HFFc6 (cell line): ENCODE measurements at places on chromosomes 12 and 14.

DNA sequence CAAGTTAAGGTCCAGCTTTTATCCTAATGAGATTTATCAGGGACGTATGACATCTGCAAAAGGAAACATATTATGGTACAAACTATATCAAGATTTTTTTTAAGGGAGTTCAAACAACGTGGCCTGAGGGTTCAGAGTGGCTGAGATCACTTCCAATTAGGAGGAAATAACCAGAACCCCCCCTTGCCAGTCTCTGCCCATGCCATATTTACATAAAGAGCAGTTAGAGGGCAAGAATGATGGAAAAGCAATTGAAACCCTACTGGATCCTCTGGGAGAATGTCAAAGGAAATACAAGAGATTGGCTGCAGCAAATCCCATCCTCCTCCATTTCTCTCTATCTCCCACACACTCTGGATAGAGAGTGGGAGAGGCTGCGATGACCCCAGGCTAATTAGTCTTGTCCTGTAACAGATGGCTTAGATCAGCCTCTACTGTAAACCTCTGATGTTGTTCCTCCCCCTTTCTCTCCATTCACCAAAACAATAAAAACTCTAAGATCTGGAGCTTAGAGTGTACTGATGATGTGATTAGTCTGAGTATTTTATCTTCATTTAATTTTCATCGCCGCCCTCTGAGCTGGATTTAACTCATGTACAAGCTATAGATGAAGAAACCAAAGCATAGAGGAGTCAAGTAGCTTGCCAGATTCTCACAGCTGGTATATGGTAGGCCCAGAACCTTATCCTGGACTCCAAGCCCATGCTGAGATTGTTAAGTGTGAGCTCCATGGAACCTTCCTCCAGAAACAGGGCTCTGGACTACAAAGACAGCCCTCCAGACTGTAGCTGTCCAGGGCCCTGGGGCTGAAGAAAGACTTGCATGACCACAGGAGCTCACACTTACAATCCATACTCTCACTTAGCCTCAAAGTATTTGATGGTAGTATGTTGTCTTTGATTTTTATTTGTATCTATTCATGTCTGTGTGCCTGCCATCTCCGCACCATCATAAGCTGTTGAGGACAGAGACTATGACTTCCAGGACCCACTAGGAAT lies 54.1 kb upstream of the GNG2 start:
- no peak for DNase-seq

- peak; percentile 76 for DNase-seq
These were observed 62.3 kb downstream of the PTPN21 start for GRCh38 chr14:88492272-88493089.

DNA sequence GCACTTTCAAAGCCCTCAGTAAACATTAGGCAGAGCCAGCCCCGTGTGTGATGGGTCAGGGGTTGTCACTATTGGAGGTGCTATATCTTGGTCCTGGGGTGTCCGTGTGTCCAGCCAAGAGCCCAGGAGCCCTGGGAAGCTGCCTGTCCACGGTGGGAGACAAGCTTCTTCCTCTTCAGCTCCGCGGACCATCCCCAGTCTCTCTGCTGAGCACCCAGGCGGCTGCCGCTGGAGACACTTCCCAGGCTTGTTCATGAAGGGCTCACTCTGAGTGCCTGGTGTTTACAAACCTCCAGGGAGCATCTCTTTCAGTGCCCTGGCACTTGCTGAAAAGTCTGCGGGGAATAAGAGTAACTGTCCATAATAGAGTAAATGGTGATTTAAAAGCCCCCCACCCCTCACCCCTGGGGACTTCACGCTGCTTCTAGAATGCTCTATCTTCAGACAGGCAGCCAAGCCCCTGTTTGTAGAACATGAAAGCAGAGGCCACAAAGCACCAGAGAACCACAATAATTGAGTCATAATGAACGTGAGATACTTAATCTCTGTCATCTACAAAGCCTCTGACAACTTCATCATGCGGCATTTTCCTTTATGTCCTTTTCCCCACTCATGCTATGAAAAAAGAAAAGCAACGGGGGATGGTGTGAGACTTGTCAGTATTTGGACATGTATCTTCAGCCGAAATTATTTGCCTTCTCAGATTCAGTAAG lies 178.6 kb downstream of the TMEM132C start:
- DNase-seq, result no peak

DNA sequence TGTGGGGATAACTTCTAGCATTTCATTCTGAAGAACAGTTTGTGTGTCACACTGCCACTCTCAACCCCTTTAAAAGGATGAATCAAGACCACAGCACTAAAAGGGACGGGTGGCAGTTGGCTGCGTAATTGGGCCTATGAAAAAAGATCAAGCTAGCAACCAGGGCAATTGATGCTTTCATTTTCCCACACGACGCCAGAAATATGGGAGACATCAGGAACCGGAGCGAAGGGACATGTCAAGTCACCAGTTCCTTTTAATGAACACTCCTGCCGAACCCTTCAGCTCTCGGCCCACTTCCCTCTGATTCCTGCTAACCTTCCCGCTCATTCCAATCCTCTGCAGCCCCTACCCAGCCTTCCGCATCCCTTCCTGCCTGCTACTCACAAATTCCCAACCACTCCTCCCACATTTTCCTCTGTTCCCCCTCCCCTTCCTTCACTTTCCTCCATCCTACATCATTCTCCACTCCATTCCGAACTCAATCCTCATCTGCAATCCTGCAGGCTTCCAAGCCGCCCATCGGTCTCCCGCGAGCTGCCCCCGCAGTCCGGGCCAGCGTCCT lies 753 bp downstream of the CSRNP2 start:
- peak; percentile 48 for DNase-seq

DNA sequence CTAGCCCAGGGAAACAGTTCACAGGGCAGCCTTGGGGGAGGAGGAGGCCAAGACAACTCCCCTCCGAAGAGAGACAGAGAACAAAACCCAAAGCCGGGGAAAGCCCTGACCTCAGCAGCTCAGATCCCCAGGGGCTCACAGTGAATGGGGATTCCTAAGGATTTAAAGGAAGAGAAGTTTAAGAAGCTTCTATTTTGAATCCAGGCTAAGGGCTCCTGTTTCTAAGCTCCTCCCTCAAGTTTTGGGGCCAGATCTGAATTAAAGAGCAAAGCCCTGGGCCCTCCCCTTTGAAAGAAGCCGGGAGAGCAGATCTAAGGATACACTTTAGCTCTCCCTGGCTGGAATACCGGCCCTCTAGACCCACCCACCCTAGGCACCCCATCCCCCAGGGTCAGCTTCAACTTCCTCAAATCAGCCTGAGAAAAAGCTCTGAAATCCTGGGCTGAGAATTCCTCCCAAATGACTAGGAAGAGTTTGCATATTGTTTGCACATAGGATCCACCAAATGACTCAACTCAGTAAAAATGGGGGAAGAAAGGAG lies 3.9 kb downstream of the KDM2B start:
- peak; percentile 91 for DNase-seq

- no peak for DNase-seq
These were observed 71.6 kb downstream of the ASCL1 start for GRCh38 chr12:103028881-103029639.

DNA sequence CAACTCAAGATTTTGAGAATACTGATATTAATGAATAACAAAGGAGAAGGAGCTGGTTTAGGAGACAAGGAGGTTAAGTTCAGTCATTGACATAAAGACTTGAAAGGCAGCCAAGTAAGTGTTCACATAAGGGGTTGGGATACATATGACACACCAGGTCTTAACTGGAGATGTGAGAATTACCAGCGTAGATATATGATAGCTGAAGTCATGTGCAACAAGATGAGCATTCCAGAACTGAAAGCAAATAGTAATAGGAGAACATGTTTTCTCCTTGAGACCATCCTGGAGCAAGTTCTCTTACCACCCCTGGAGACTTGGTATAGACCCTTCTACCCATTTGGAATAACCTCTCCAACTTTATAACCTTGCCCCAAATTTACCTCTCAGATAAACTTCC lies 43.3 kb upstream of the NPFF start:
- peak; percentile 42 for DNase-seq

GRCh38 chr12:2791089-2791488 lies 3.7 kb upstream of the FKBP4 start:
- DNase-seq, result no peak

GRCh38 chr14:70616646-70617045 lies 16.2 kb upstream of the MED6 start:
- DNase-seq, result no peak

- no peak for DNase-seq
These were observed 368.1 kb upstream of the FOXG1 start for GRCh38 chr14:28398506-28398905.

DNA sequence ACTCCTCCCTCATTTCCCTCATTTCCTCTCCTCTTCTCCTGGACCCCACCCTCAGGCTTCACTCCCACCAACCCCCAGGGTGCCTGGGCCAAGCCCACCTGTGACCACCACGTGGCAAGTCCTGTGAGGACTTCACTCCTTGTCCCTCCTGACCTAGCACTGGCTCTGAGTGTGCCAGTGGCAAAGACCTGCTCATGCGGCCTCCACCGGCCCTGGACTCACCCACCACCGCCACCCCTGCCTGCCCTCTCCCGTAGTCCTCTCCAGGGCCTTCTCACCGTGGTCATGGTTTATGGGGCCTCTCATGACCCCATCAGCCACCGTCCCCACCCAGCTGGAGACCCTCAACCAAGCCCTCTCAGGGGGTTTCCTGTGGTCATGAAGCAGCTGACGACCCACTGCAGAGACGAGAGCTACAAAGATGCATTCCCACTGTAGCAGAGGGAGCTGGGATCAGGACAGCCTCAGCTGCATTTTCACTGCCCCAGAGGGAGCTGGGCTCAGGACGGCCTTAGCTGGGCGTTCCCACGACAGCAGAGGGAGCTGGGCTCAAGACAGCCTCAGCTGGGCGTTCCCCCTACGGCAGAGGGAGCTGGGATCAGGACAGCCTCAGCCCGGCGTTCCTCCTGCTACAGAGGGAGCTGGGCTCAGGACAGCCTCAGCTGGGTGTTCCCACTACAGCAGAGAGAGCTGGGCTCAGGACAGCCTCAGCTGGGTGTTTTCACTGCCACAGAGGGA lies 3.2 kb upstream of the C14orf180 start:
- no peak for DNase-seq

GRCh38 chr12:101086490-101087135 lies 123.4 kb downstream of the SLC5A8 start:
- DNase-seq, result no peak

GRCh38 chr14:21455592-21455911 lies 371 bp downstream of the CHD8 start:
- peak; percentile 25 for DNase-seq

DNA sequence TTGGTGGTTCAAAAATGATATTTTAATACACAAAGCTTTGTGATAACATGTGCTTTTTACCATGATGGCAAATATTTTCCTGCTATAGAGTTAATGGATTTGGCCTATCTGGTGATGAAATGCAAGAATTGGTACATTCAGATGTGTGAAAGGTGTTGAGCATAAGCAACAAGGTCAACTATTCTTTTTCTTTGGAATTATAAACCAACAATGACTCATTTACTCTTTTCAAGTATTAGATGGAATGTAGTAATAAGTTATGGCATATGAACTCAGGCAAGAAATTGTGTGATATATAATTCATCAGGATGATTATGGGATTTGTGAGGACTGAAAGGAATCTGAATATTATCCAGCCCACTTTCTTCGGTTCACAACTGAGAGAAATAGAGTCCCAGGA lies 471.4 kb downstream of the ETNK1 start:
- DNase-seq, result no peak

DNA sequence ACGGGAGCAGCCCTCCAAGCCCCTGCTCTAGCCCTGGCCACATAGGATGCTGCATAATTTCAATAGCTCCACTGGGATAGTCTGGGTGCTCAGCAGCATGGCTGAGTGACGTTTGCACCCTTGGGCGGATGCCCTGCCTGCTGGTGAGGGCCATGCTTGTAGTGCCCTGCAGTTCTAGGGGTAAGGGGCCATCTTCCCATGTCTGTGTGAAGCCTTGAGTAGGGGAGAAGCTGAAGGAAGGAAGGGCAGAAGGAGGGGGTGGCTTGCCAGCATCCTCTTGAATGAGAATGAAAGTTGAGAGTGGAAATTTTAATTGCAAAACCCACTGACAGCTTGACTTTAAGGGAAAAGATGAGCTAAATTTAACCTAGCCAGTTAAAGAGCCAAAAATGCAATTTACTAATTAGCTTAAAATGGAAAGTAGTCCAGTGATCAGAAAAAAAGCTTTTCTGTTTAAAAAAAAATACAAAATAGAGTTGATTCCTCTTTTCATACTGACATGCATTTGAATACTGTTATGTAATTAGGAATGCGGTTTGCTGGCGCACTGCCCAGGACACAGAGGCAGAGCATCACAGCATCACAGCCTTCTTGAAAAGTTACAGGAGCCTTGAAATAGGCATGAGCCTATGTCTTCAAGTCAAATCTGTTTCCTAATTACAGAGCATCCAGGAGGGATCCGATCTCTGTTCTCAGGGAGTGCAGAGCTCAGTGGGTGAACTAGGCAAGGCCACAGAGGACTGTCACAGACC lies 18.5 kb upstream of the EML1 start:
- DNase-seq, result no peak

DNA sequence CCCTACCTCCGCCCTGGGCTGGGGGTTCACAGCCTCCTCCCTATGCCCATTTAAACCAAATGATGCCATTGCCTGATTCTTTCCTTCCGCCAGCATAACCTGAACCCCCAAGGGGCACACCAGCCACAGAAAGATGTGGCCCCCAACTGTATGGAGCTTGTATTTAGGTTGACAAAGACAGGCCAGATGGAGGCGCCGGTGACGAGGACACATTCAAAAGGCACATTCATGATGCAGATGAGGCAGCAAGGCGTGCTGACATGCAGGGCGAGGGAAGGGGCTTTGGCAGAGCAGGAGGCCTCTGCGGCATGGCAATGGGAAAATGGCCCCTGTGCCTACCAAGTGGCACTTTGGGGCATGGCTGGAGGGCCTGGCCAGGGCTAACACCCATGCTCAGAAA lies 112.2 kb downstream of the RFLNA start:
- no peak for DNase-seq

GRCh38 chr12:99099786-99100185 lies 454.7 kb downstream of the APAF1 start:
- DNase-seq, result no peak

DNA sequence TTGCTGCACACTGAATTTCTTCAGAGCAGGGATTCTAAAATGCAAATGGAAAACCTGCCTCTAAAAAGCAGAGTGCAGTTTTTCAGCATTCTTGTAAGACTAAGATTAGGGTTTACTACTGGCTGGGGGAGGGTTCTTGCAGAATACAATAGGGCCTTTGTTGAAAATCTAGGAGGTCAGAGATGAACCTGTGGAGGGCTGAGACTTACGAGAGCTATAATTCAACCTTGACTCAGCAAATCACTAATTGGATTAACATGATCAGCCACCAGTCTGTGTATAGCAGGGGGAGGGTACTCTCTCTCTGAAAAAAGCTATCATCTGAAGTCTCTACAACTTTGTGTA lies 92.6 kb upstream of the HIF1A start:
- no peak for DNase-seq

DNA sequence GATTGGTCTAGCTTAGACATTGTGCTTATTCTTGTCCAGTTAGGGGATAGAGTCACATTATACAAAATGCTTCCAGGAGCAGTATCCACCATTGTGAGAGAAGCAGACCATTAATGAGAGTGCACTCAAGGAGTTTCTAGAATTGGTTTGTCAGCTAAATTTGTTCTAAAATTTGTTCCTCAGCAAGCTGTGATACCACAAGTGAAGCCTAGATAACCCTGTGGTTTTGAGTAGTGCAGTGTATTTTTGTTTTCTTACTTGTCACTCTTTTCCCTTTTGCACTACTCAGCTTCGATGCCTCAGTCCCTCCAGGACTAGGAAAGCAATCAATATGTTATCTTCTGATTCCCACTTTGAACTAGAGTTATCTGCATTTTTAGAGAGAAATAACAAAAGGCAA lies 42.5 kb upstream of the AKAP6 start:
- no peak for DNase-seq
